Esophagus squamous epithelium (tissue), 5 donors: ENCODE measurements at places on chromosomes 16 and 17.

DNA sequence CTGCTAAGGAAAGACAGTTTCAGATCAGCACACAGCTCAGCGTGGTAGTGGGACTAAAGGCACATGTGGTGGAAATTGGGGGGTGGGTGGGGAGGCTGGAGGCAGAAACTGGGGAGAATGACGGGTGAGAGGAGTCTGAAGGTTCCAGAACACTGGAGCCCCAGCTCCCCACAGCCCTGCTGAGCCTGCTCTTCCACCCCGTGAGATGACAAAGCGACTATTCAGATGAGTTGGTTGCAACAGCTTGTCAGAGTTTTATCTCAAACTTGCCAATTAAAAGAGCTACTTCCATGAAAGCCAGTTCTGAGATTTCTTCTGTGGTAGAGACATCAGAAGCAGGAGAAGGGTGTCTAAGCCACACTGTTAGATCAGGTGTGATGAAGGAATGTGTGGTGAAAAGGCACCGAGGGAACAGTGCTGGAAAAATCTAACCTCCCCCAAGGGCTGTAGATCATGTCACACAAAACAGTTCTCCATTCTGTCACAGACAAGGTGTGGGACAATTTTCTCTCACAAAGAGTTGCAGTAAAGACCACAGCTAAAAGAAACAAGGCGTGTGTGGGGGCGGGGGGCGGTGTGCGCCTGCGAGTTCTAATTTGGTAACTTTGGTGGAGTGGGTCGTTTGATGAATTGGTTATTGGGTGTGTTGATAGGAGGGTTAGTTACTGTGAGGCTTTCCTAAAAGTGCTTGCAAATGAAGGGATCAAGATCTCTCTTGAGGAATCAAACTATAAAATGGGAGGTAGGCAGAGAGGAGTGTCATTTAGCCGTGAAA lies 39.0 kb downstream of the CCDC182 start:
- DNase-seq = no peak

DNA sequence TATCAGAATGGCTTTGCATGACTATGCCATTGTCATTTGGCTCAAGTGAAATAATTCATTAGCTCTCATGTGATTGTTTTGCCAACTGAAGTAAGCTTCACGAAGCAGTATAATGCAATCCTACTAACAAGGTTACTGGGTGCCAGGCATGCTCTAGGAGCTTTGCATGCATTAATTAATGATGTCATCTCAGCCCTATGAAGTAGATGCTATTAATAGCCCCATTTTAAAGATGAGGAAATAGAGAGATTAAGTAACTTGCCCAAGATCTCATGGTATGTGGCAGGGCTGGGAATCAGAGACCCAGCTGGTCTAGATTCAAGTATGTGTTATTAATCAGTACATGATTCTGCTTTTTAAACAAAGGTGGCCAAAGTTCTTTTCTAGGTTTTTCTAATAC lies 14.1 kb downstream of the KRT39 start:
- DNase-seq = no peak

DNA sequence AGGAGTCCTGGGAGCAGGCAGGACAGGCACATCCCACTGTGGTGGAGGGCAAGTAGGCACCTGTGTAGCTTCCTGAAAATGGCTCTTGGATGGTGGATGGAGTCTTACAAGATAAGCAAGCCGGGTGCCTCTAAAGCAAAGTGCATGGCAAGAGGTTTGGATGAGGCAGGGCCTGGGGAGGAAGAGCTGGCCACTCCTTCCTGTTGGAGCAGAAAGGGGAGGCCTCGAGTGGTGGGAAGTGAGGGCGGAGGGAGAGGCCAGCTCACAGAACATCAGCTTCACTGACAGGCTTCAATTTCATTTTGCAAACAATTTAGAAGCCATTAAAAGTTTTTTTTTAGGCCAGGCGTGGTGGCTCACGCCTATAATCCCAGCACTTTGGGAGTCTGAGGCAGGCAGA lies 31.0 kb downstream of the CD300A start:
- DNase-seq = no peak

GRCh38 chr17:364766-365165 lies 12.2 kb upstream of the RPH3AL start:
- DNase-seq = no peak

DNA sequence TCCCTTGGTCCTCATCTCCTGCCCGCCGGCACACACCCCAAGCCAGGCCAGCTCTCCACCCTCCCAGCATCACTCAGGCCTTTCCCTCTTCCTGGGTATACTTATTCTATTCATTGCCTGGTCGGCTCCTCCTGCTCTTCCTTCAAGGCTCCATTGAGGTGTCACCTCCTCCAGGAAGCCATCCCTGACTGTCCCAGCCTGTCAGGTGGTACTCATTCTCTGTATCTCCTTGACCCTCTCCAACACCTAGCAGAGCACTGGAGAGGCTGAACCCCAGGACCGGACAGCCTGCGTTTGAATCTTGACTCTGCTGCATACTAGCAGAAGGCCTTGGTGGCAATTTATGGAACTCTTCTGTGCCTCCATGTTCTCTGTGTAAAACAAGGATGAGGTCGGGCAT lies 428 bp upstream of the TNFRSF13B start:
- DNase-seq = no peak

GRCh38 chr16:67054901-67055300 lies 26.0 kb downstream of the CBFB start:
- DNase-seq = no peak

DNA sequence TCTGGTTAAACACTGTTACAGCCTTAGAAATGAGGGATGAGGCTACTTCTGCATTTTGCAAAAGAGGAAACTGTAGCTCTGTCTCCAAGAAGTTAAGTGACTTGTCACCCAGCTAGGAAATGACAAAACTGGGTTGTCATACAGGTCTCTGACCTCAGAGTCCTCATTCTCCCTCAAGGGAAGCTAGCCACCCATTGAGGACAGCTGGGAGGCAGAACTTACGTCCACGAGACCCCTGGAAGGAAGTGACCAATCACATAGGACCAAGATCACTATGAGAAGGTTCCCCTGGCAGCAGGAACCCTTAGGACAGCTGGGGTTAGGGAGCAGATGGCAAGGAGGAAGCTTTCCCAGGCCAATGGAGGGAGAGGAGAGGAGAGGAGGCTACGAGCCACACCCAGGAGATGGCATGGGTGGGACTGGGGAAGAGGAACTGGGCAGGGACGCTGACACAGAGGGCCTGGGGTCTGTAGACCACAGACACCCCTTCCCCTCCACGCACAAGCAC lies 11.2 kb downstream of the METTL22 start:
- no peak for DNase-seq

DNA sequence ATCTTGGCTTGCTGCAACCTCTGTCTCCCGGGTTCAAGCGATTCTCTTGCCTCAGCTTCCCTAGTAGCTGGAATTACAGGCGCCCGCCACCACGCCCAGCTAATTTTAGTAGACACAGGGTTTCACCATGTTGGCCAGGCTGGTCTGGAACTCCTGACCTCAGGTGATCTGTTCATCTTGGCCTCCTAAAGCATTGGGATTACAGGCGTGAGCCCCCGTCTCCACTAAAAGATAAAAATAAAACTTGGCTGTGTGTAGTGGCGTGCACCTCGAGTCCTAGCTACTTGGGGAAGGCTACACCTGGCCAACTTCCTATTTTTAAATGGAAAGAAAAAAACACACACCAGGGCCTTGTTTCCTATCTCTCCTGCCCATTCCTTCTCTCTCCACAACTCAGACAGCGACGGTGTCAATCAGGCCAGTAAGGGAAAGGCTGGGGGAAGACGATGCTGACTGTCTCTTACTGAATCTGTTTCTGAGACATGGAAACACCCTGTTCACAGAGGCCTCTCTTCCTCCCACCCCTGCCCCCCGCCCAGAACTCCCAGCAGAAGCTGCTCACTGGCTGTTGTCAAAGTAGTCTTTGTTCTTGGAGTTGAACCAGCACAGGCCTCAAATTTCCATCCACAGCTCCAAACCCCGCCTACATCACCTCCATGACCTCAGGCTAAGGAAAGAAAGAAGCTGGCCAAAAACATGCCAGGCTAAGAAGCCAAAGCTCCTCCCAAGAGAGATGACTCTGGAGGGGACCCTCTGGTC lies 96.6 kb downstream of the NXN start:
- DNase-seq = no peak

- DNase-seq = no peak
Measured at GRCh38 chr17:51818777-51819176, 339.7 kb downstream of the CA10 start.

DNA sequence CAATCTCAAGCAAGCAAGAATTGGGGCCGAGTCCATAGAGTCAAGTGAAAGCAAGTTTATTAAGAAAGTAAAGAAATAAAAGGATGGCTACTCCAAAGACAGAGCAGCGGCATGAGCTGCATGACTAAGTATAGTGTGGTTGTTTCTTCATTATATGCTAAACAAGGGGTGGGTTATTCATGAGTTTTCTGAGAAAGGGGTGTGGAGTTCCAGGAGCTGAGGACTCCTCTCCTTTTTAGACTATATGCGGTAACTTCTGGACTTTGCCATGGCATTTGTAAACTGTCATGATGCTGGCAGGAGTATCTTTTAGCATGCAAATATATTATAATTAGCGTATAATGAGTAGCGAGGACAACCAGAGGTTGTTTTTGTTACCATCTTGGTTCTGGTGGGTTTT lies 819.9 kb downstream of the KCNJ2 start:
- no peak for DNase-seq

GRCh38 chr17:49567871-49568694 lies 7.6 kb upstream of the NXPH3 start:
- peak; percentile 33 for DNase-seq

GRCh38 chr17:75531721-75532072 lies 6.2 kb downstream of the LLGL2 start:
- no peak for DNase-seq

DNA sequence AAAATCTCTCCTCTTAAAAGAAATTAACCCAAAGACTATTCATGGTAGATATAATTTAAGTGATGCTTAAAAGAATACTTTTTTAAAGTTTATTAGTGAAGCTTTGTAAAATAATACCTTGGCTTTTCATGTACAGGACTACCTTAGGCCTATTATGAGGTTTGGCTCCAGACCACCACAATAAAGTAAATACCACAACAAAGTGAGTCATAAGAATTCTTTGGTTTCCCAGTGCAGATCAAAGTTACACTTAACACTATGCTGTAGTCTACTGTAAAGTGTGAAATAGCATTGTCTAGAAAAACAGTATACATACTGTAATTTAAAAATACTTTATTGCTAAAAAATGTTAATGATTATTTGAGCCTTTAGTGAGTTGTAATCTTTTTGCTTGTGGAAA lies 31.7 kb downstream of the CLTC start:
- no peak for DNase-seq

DNA sequence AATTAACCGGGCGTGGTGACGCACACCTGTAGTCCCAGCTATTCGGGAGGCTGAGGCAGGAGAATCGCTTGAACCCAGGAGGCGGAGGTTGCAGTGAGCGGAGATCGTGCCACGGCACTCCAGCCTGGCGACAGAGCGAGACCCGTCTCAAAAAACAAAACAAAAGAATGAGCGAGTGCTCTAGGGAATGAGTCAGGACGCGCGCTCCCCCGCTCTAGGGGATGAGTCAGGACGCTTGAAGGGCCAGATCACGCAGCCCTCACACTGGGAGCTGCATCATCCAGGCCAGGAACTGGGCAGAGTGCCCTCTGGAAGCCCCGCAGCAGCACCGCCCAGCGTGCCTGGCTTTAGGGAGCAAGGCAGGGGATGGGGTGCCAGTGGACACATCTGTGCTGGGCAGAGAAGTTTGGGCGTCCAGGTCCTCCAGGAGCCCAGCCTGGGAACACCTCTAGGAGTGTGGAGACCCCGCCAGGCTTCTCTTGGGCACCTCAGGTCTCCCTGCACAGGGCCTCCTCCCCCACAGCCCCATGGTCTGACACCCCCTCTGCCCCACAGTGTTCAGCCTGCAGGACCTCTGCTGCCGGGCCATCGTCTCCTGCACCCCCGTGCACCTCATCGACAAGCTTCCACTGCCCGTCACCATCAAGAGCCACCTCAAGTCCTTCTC lies 3.9 kb upstream of the WFIKKN1 start:
- DNase-seq = no peak

- peak; percentile 51 for DNase-seq
Measured at GRCh38 chr17:82449131-82449882, 1.2 kb downstream of the CYBC1 start.

DNA sequence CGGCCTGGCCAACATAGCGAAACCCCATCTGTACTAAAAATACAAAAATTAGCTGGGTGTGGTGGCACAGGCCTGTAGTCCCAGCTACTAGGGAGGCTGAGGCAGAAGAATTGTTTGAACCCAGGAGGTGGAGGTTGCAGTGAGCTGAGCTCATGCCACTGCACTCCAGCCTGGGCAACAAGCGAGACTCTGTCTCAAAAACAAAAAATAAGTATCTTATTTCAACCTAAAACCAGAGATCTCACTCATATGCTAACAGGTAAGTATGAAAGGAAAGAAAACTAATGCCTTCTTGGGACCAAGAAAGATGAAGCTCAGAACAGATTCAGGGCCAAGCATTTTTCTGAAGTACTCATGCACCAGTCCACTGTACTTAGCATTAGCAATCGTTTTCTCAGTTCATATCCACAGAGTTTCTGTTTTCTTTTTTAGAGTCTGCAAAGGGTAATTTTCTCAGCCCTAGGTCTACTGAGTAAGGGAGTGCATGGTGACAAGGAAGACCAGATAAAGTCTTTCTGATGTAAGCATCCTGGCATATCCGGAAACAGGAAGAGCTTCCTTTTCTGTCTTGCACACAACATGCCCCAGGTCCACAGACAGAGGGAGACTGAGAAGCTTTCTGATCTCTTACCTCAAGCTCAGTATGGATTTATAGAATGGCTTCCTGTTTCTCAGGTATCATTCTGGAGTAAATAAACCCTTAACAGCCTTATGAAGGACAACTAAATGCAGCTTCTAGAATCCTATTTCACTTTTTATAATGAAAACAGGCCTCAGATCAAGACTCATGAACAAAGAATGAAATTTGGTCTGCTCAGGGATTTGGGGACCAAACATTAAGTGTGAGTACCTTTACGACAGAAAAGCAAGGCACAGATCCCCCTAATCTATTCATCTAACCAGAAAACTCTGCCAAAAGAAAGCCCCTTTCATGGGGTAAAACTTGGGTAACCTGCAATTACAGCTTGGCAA lies 38.7 kb upstream of the FOXJ1 start:
- DNase-seq = no peak
